ENCODE measurements at places on chromosomes 5 and 9.

DNA sequence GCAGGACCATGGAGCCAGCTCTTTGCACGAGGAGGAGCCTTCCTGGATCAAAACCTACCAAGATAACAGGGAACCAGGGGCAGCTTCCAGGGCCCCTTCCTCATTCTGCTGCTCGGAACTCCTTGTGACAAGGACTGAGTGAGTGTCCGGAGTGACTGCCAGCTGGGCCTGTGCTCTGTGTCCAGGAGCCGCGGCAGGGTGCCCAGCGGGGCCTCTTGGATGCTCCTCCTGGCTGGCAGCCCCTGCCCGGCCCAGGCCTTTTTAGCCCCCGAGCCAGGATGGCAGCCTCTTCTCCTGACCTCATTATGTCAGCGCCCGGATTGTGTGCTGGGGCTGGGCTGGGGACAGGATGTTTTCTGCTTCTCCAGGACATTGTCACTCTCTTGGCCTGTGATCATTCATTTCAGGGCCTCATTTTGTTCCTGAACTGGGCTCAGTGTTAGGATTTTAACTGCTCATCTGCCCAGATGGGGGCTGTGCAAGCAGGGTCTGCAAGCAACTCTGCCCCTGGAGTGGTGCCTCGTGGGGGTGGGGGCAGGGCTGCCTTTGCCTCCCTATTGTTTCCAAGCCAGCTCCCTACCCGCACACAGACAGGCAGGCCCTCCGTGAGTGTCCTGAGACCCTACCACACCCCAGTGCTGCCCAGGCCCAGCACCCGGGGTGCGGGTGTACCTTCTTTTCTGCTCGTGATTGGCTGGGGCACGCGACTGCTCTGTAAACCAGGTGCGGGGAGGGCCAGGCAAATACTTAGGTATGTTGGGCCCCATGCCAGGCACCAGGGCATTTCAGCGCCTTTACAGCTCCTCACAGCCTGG is 161.6 kb downstream of the COL23A1 start:
- peak; percentile 57 for DNase-seq

- DNase-seq: no peak
Observed at GRCh38 chr9:131545003-131545785, at the start of gene PRRT1B. PRRT1B (plus strand) TSS chr9:131545523; CDS start chr9:131545616, 93 bp downstream.

DNA sequence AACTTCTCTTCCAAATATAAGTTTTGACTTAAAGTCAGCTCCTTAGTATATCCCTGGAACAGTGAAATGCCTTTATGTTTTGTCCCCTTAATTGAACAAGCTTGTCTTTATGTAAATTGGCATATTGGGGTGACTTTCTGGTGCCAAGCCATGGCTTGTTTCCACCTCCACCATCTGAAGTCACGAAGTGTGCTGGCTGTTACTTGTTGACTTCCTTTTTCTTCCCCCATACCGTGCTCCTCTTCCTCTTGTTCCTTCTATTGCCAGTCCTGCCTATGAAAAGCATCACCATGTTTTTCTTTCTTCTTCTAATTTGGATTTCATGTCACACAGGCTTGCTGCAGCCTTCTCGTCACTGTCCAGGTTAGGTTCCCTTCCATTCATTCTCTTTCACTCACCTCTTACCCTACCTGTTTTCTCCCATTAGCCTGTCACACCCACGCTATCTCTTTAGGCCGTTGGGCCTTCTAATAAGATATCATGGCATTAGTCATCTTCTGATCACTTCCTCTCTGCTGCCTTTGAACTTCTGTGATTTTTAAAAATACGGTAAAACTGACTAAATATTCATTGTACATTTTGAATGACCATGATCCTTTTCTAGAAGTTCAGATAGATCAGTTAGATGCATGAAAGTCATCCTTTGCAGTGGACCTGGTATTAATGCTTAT is 48.1 kb downstream of the IQGAP2 start:
- no peak for DNase-seq

DNA sequence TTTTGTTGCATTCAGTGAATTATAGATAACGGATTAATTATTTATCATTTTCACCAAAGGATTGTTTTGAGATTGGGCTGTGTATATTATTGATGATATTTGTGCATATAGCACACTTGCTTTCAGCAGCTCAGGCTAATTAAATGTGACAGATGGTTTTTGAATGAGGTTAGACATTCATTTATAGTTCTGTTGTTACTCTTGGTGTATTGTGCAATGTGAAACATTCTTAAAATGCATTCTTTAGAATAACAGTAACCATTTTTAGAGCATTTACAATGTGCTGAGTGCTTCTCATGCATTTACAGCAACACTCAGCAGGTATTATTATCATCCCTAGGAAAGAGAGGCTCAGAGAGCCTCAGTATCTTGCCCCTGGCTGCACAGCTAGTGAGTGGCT is 23.8 kb downstream of the NANS start:
- no peak for DNase-seq

DNA sequence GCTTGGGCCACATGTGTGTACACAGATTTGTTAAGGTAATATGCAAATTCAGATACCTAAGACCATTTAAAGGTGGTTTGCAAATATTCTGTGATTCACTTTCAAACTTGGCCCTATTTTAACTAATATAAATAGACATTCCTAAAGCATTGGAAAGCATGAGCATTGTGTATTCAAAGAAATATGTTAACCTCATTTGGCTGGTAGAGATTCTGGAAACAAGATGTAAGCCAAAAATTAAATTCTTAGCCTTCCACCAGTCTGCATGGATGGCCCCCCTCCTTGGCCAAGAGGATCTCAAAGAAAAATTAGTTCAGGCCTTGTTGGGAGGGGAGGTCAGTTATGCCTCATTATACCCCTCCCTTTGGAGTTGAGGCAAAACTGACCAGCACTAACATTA is 38.7 kb upstream of the C6 start:
- no peak for DNase-seq

- DNase-seq: no peak
Observed at GRCh38 chr9:23543419-23543818, 282.6 kb downstream of the ELAVL2 start.

DNA sequence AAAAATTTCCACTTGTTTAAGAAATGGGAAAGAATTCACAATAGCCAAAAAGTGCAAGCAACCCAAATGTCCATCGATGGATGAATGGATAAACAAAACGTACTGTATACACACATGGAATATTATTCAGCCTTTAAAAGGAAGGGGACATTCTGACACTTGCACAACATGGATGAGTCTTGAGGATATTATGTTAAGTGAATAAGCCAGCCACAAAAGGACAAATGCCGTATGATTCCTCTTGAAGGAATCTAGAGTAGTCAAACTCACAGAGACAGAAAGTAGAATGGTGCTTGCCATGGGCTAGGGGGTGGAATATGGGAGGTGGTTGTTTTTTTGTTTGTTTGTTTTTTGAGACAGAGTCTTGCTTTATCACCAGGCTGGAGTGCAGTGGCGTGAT is 3.8 kb upstream of the ATP6V0E1 start:
- no peak for DNase-seq

GRCh38 chr9:1722404-1722803 is 292.7 kb upstream of the SMARCA2 start:
- DNase-seq: no peak

DNA sequence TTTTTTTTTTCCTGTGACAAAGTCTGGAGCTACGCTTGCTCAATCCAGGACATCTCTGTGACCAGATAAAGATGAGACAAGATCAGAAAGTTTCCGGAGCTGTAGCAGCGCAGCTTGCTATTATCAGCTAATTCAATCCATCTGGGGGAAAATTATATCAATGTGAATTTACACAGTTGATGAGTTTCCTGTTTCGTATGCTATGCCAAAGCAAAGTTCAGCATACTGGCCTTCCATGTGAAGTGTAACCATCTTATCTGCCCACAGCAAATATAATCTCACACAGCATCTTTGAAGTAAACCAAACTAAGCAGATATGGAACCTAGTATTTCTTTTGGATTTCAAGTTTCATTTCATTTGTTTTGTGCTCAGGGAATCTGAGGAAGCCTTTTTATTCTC is 1767.7 kb downstream of the EFNA5 start:
- no peak for DNase-seq

GRCh38 chr9:131370638-131371037 is 23.2 kb upstream of the PRRC2B start:
- DNase-seq: no peak

- peak; percentile 29 for DNase-seq
Observed at GRCh38 chr9:77417566-77417965, 230.6 kb downstream of the GNA14 start.

DNA sequence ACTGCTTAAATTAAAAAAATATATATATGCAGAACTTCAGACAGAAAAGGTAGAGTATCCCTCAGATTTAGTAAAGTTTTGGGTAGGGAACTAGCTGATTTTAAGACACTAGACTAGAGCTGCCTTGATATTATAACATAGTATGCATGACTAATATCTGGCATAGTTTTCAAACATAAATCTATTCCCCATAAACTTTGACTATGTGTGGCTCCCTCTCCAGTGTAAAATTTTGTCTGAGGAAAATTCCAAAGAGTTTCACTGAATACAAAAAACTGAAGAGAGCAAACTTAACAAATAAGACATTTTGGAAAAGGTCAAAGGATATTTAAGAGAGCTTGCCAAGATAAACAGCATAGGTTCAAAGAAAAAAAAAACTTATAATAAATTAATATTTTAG is 66.2 kb upstream of the ZNF462 start:
- DNase-seq: no peak

GRCh38 chr9:34690983-34691935 is at the start of gene CCL19:
CCL19 (minus strand) TSS chr9:34691276; CDS start chr9:34691139, 137 bp downstream.
- DNase-seq: no peak

All from pons (tissue), 1 donor.